Activated T-helper 17 cell treated with anti-CD3 and anti-CD28 coated beads, Interleukin-2, amount 50 U/mL, for 72 hours (primary cell): ENCODE measurements at places on chromosomes 7 and 10. TPM values are rescaled to one million over a fixed set of nuclear protein-coding genes. Genes with fewer than 3 reads are reported as not detected.

DNA sequence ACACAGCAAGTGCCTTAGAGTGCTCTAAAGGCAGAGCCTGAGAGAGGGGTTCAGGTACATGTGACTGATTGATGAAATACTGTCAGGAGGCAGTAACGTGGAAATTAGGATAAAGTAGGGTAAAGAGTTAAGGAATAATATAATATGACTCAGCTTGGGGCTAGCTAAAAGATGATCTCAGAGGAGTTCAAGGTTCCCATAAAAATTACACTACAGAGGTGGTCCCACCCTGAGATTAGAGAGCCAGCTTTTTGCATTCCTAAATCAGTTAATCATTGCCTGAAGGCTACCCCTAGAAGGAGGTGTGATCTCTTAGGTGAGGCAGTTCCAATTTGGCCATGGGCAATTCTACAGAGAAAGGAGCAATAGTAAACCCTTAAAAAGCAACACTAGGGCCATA is 5.8 kb downstream of the LIPJ start:
- H3K27me3 ChIP-seq = peaks cover 4% of the 10 kb centered on the region
- no peaks in the 10 kb centered on the region for H3K4me1 ChIP-seq
- no peak overlapping the region for H3K27ac ChIP-seq
- ATAC-seq = no peak
- H3K36me3 ChIP-seq = no peaks in the 10 kb centered on the region

NUTM2E gene
- total RNA-seq = 0.28 TPM

GRCh38 chr7:138304071-138304320 is 156.1 kb upstream of the TRIM24 start:
- no peaks in the 10 kb centered on the region for H3K27me3 ChIP-seq
- H3K4me3 ChIP-seq = no peak overlapping the region
- ATAC-seq = no peak
- H3K27ac ChIP-seq = no peak overlapping the region
- no peaks in the 10 kb centered on the region for H3K36me3 ChIP-seq
- H3K4me1 ChIP-seq = no peaks in the 10 kb centered on the region

- no peak for ATAC-seq
- H3K27ac ChIP-seq = no peak overlapping the region
- H3K36me3 ChIP-seq = no peaks in the 10 kb centered on the region
- H3K4me1 ChIP-seq = no peaks in the 10 kb centered on the region
Measured at GRCh38 chr7:6505685-6506559, 45.3 kb downstream of the GRID2IP start.

DNA sequence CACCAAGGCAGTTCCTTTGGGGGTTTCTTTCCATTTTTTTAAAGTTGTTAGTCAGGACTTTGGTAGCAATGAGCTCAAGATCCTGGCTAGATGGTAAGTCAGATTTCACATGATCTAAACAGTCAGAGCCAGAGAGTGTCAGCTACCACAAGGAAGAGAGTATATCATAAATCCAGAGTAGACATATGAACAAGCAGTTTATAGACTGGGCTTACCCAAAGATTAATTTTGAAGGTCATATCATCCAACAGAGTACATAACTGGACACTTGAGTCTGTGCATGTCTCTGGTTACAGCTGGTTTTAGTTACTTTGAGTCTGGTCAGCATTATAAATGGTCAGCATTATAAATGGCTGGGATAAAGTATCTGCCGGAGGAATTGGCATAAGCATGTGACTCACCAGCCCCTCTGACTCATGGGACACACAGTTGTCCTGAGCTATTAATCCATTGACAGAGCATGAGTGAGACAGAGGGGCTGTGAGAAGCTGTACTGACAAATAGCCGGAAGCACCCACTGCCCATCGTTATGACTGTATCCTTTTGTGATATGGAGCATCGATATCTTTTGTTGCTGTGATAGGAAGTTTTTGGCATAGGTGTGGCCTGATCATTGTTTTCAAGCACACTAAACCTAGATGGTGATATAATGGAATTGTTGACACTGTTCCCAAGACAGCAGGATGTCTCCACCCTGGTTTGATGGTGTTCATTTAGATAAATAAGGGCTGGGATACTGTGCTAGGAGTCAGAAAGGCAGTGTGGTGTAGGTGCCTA is 19.3 kb downstream of the PPP1R3C start:
- no peak overlapping the region for H3K27ac ChIP-seq
- no peak for ATAC-seq
- H3K27me3 ChIP-seq = peaks cover 8% of the 10 kb centered on the region
- H3K4me3 ChIP-seq = no peak overlapping the region
- H3K36me3 ChIP-seq = no peaks in the 10 kb centered on the region

ATG9B gene
- total RNA-seq = 18.2 TPM

GRCh38 chr7:138746073-138746472 is 44.9 kb upstream of the SVOPL start:
- H3K27me3 ChIP-seq = no peaks in the 10 kb centered on the region
- no peak overlapping the region for H3K4me3 ChIP-seq
- peaks cover 11% of the 10 kb centered on the region for H3K4me1 ChIP-seq
- peak; percentile 97 for ATAC-seq
- H3K36me3 ChIP-seq = no peaks in the 10 kb centered on the region

GRCh38 chr10:106626371-106626770 is 538.1 kb downstream of the SORCS1 start:
- no peak overlapping the region for H3K4me3 ChIP-seq
- no peak for ATAC-seq
- H3K4me1 ChIP-seq = no peaks in the 10 kb centered on the region
- H3K36me3 ChIP-seq = no peaks in the 10 kb centered on the region

SEPHS1 gene
- total RNA-seq = 40.4 TPM

- H3K27me3 ChIP-seq = no peaks in the 10 kb centered on the region
- H3K36me3 ChIP-seq = no peaks in the 10 kb centered on the region
- peak; percentile 29 for ATAC-seq
- peak overlapping the region; percentile 44 for H3K27ac ChIP-seq
- peak overlapping the region; percentile 33 for H3K4me3 ChIP-seq
Measured at GRCh38 chr7:30697719-30698460, 15.6 kb upstream of the CRHR2 start.

DNA sequence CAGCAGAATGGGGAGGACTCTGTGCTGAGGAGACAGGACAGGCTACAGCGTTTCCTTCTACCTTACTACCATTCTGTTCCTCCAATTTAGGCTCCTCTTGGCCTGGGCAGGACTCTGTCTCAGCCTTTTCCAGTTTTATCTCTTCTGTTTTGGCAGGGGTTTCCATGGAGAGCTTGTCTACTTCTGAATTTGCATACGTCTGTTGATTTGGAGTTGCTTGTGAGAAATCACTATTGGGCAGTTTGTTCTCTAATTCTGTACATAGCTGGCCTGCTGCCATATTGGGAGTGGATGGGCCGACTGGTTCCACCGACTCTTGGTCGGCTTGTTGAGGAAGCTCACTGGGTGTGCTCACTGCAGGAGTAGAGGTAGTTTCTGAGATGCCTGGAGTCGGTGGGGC is 136.8 kb downstream of the GALNT11 start:
- H3K4me1 ChIP-seq = peaks cover 10% of the 10 kb centered on the region
- no peak overlapping the region for H3K4me3 ChIP-seq
- peak overlapping the region; percentile 1 for H3K27ac ChIP-seq
- no peaks in the 10 kb centered on the region for H3K27me3 ChIP-seq
- no peak for ATAC-seq

GRCh38 chr10:101301111-101301731 is 52.7 kb upstream of the BTRC start:
- H3K4me1 ChIP-seq = no peaks in the 10 kb centered on the region
- H3K27me3 ChIP-seq = peaks cover 57% of the 10 kb centered on the region
- no peak overlapping the region for H3K4me3 ChIP-seq
- no peaks in the 10 kb centered on the region for H3K36me3 ChIP-seq

DNA sequence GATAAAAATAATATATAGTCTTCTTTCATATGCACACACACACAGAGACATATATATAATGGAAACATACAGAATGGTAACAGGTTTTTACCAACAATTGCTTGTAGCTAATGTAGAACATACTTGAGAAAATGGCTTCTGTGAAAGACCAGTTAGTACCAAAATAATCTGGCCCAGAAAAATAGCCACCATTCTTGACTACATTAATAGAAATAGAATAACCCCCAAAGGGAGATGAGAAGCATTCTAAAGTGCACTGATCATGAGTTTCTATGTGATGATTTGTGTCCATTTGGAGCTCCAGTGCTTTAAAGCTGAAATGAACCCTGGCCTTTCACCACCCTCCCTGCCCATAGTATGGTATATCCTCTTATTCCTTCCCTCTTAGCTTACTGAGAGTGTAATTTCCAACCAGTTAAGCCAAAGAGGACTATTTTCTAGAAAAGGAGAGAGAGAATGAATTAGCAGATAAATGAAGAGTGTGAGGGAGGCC is 22.9 kb upstream of the IFIT2 start:
- H3K27me3 ChIP-seq = no peaks in the 10 kb centered on the region
- H3K4me1 ChIP-seq = no peaks in the 10 kb centered on the region
- H3K27ac ChIP-seq = no peak overlapping the region
- no peaks in the 10 kb centered on the region for H3K36me3 ChIP-seq
- H3K4me3 ChIP-seq = no peak overlapping the region

DNA sequence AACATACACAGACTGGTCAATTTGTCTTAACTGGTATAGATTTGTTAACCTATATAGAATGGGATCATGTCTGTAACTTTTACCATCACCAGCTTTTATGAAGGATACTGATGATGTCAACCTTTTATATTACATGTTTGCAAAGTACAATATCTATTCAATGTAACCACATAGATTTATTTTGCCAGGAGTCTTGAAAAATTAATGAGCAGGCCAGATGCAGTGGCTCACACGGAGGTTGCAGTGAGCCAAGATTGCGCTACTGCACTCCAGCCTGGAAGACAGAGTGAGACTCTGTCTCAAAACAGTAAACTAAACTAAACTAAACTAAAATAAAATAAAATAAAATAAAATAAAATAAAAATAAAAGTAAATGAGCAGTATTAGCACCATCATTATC is 30.0 kb upstream of the PARD3 start:
- H3K36me3 ChIP-seq = no peaks in the 10 kb centered on the region
- no peak for ATAC-seq
- H3K4me1 ChIP-seq = no peaks in the 10 kb centered on the region
- peaks cover 14% of the 10 kb centered on the region for H3K27me3 ChIP-seq
- no peak overlapping the region for H3K4me3 ChIP-seq

- peaks cover 45% of the 10 kb centered on the region for H3K4me1 ChIP-seq
- peak; percentile 53 for ATAC-seq
- peaks cover 52% of the 10 kb centered on the region for H3K36me3 ChIP-seq
- H3K4me3 ChIP-seq = peak overlapping the region; percentile 88
Measured at GRCh38 chr10:72297281-72297804, 23.6 kb downstream of the DDIT4 start.

GRCh38 chr7:77989981-77990566 is 191.5 kb downstream of the PHTF2 start:
- ATAC-seq = no peak
- no peaks in the 10 kb centered on the region for H3K36me3 ChIP-seq
- H3K4me3 ChIP-seq = no peak overlapping the region
- peaks cover 5% of the 10 kb centered on the region for H3K27me3 ChIP-seq
- H3K27ac ChIP-seq = no peak overlapping the region

ACTR3C gene
- 11.1 TPM for total RNA-seq

GRCh38 chr10:68876246-68877138 is 24.6 kb upstream of the DDX50 start:
- no peaks in the 10 kb centered on the region for H3K27me3 ChIP-seq
- ATAC-seq = no peak
- H3K4me1 ChIP-seq = no peaks in the 10 kb centered on the region
- H3K4me3 ChIP-seq = no peak overlapping the region
- no peak overlapping the region for H3K27ac ChIP-seq

DNA sequence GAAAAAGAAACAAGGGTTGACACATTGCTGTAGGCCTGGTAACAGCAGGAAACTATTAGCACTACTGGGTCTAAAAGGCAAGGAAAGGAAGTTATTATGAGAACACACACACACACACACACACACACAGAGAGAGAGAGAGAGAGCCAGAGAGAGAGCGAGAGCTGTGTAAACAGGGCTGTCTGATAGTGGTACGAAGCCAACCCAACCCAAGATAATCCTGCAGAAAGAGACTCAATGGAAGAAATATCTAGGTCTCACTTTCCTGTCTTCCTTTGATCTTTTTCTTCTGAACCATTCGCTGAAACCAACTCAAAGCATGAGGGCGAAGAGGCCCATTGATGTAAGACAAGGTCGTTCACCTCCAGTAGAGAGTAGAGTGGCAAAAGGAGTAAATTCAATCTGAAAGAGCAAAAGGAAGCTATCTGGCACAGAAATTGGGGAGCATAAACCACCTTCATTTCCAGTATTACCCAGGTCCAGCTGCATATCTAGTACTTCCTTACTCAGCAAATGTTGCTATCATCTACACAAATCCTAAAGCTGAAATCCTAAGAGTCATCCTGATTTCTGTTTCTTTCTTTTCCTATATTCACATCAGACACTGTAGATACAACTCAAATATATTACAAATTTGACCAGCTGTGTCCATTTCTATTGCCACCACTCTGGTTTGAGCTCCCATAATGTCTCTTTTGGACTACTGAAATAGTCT is 110.2 kb downstream of the TMEM26 start:
- no peak for ATAC-seq
- no peak overlapping the region for H3K27ac ChIP-seq
- no peak overlapping the region for H3K4me3 ChIP-seq
- no peaks in the 10 kb centered on the region for H3K36me3 ChIP-seq

GRCh38 chr10:104774234-104774633 is 133.1 kb downstream of the SORCS3 start:
- ATAC-seq = no peak
- no peaks in the 10 kb centered on the region for H3K36me3 ChIP-seq
- H3K4me1 ChIP-seq = no peaks in the 10 kb centered on the region
- no peak overlapping the region for H3K4me3 ChIP-seq

DNA sequence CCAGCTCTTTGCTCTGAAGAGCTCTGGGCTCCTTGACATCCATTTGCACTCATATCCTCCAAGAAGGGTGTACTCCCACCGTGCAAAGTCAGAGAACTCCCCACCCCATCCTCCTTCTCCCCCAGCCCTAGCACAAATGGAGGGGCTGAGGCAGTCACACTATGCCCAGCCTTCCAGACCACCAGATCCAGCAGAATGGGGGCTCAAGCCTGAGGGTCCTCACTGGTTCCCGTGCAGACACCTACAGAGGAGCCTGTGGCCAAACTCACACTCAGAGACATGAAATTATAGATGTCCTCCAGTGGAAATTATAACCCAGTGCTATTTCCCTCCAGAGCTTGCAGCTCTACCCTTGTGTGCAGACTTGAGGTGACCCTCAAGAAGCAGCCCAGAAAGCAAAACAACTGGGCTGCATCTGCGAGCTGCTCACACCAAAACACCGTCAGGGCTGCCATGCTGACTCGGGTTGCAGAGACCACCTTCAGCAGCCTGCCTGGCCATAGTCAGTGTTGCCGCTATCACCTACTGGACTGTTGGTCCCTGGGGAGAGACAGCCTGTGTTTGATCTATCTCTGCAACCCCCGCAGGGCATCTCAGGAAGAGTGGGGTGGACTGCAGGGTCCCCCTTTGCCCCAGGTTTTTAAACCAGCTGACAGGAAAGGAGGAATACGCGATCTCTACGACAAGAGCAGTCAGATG is 7.4 kb downstream of the ZNF488 start:
- H3K27me3 ChIP-seq = peaks cover 57% of the 10 kb centered on the region
- H3K36me3 ChIP-seq = no peaks in the 10 kb centered on the region
- H3K4me3 ChIP-seq = no peak overlapping the region
- no peak for ATAC-seq
- peaks cover 5% of the 10 kb centered on the region for H3K4me1 ChIP-seq

- no peak overlapping the region for H3K27ac ChIP-seq
- peaks cover 31% of the 10 kb centered on the region for H3K27me3 ChIP-seq
- H3K36me3 ChIP-seq = peaks cover 12% of the 10 kb centered on the region
- no peak overlapping the region for H3K4me3 ChIP-seq
- no peak for ATAC-seq
Measured at GRCh38 chr10:21499701-21500577, 25.5 kb downstream of the SKIDA1 start.

GRCh38 chr7:1563981-1564602 is 5.7 kb downstream of the PSMG3 start:
- H3K27me3 ChIP-seq = no peaks in the 10 kb centered on the region
- peaks cover 7% of the 10 kb centered on the region for H3K4me1 ChIP-seq
- ATAC-seq = no peak
- H3K27ac ChIP-seq = no peak overlapping the region
- no peak overlapping the region for H3K4me3 ChIP-seq
